Foreskin keratinocyte (primary cell): ENCODE measurements at places on chromosomes 3 and 15.

- no peak for DNase-seq
Observed at GRCh38 chr15:65082303-65082953, 5.9 kb downstream of the KBTBD13 start.

DNA sequence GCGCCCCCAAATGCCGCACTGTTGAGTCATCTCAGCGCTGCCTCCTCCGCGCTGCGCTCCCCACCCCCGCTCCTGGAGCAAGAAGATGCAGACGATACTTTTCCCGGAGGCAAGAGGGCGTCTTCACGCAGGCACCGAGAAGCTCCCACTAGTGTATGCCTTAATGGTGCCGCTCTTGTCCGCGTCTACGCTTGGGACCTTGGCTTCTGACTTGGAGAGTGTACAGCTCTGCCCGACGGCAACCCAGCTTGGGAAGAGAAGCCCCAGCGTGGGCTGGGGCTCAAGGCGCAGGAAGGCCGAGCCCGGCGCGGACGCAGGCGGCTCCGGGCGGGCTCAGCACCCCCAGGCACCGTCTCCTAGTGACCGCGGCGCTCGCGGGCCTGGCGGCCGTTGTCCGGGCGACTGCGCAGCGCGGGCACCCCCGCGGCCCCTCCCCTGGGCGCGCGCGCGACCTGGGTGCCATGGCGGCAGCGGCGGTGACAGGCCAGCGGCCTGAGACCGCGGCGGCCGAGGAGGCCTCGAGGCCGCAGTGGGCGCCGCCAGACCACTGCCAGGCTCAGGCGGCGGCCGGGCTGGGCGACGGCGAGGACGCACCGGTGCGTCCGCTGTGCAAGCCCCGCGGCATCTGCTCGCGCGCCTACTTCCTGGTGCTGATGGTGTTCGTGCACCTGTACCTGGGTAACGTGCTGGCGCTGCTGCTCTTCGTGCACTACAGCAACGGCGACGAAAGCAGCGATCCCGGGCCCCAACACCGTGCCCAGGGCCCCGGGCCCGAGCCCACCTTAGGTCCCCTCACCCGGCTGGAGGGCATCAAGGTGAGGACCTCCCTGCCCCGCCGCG, at the start of gene P4HTM:
Gene P4HTM, plus strand, starts transcription at position 446 of the 840 bp plus-strand sequence. Its CDS starts 16 bp downstream, at position 462.
- peak; percentile 42 for DNase-seq

GRCh38 chr3:144409319-144409718, 437.7 kb downstream of the DIPK2A start:
- no peak for DNase-seq

- no peak for DNase-seq
Observed at GRCh38 chr15:52098323-52098722, 14.3 kb downstream of the BCL2L10 start.

- peak; percentile 26 for DNase-seq
Observed at GRCh38 chr3:8324747-8325146, 176.9 kb upstream of the LMCD1 start.

- no peak for DNase-seq
Observed at GRCh38 chr3:9715136-9715535, 11.5 kb downstream of the CPNE9 start.

- no peak for DNase-seq
Observed at GRCh38 chr3:33982269-33982798, 183.9 kb downstream of the PDCD6IP start.

DNA sequence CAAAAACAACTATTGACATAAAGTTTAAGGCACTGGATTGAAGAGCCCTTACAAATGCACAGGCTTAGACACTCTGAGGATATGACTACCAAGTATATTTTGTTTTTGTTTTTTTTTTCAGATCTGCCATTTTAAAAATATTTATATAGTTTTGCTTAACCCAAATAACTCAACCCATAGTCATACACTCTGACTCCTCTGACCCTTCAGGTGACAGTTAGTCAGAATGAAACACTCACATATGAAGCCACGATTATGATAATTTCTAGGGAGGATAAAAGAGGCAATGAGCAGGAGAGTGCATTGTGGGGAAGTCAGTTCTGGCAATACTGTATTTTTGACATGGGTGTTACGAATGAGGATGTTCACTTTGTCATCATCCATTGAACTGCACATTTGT, 774.7 kb downstream of the MECOM start:
- DNase-seq, result no peak

GRCh38 chr3:194107107-194107506, 28.8 kb upstream of the HES1 start:
- DNase-seq, result no peak

GRCh38 chr15:36370731-36371112, 208.7 kb upstream of the CDIN1 start:
- peak; percentile 91 for DNase-seq
